Upper lobe of left lung (tissue), 6 donors: ENCODE measurements at places on chromosomes 6 and 20. TPM values are rescaled to one million over a fixed set of nuclear protein-coding genes. Genes with fewer than 3 reads are reported as not detected.

- DNase-seq: peak; percentile 5
- H3K4me3 ChIP-seq: no peak overlapping the region
- no peak overlapping the region for H3K27ac ChIP-seq
- H3K36me3 ChIP-seq: no peaks in the 10 kb centered on the region
- H3K27me3 ChIP-seq: no peaks in the 10 kb centered on the region
Observed at GRCh38 chr6:152685819-152686218, 11.9 kb upstream of the MYCT1 start.

DNA sequence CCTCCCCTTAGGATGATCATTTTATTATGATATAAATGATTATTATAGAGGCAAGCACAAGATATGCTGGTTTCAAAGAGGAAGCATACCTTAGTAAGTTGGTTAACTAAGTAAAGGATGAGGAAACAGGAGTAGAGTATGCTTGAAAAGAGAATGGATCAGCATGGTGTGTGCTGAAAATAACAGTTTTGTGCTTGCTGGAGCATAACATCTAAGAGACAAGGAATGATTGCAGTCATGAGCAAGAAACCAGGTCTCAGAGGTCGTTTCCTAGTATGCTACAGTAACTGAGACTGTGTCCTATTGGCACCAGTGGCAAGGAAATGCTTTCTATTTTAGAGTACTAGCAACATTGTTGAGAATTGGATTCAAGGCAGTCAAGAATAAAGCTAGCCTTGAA, 34.1 kb downstream of the CDC40 start:
- H3K27me3 ChIP-seq: no peaks in the 10 kb centered on the region
- no peaks in the 10 kb centered on the region for H3K4me1 ChIP-seq
- peaks cover 56% of the 10 kb centered on the region for H3K36me3 ChIP-seq
- DNase-seq: no peak
- no peak overlapping the region for H3K27ac ChIP-seq

DNA sequence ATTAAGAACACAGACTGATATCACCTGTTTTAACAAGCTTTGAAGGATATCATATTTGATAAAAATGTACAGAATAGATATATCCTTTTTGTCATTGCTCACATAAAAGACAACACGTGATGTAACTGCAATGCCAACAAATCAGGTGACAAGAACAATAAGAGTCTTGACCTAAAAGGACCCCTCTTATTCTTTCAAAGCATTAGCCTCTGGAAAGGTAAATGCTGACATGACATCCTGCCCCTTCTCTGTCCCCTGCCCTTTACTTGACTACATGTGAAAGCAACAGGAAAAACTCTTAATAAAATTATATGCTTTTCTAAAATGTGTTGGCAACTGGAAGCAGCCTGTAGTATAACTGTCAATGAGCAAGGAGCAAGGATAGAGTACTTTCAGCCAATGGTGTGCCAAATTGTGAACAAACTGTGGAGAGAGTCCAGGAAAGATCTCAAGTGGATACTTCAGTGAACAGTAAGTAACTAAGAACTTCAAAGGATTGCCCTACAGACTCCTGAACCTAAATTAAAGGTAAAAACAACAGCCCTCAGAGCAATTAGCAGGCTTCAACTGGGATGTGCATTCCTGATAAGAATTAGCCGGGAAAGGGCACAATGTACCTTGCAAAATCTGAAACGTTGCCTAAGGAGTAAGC, 16.3 kb downstream of the PTPRK start:
- no peak overlapping the region for H3K27ac ChIP-seq
- H3K27me3 ChIP-seq: no peaks in the 10 kb centered on the region
- no peaks in the 10 kb centered on the region for H3K36me3 ChIP-seq
- H3K4me3 ChIP-seq: no peak overlapping the region

DNA sequence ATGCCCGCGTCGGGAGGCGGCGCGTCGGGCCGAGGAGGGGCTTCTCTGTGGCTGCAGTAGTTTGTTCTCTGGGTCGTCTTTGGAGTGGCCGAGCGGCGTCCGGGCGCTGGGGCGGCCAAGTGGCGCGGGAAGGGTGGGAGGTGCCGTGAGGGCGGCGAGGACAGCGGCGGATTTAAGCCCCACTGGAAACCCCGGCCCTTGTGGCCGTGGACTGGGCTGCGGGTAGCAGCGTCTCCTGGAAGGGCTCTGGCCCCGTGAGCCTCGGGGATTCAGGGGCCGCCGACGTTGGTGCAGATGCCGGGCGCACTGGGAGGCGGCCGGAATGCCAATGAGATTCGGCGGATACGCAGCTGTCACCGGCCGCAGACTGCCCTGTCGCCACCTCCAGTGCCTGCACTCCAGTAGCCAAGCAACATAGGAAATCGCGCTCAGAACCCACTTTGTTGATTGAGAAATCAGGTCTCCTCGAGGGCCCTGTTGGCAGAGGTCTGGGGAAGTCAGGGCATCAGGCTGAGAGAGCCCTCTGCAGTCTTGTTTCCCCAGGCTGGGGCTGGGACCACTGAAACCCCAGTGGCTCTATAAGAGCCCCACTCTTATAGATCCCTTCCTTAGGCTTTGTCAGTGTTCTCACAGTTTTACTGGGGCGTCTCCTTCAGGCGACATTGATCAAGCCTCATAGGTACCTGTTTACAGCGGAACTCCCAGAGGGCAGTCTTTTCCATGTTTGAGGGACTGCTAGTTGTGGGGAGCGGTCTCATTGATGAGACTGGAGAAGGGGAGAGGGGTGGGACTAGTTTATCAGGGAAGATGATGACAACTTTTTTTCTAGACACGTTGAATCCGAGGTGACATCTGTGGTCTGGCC, 642 bp downstream of the GZF1 start:
- H3K4me3 ChIP-seq: peak overlapping the region; percentile 77
- peak; percentile 80 for DNase-seq
- H3K36me3 ChIP-seq: peaks cover 11% of the 10 kb centered on the region
- H3K27ac ChIP-seq: peak overlapping the region; percentile 100
- no peaks in the 10 kb centered on the region for H3K27me3 ChIP-seq

- no peak for DNase-seq
- no peaks in the 10 kb centered on the region for H3K36me3 ChIP-seq
- no peaks in the 10 kb centered on the region for H3K27me3 ChIP-seq
Observed at GRCh38 chr20:60242836-60243505, 284.7 kb downstream of the CDH26 start.

DNA sequence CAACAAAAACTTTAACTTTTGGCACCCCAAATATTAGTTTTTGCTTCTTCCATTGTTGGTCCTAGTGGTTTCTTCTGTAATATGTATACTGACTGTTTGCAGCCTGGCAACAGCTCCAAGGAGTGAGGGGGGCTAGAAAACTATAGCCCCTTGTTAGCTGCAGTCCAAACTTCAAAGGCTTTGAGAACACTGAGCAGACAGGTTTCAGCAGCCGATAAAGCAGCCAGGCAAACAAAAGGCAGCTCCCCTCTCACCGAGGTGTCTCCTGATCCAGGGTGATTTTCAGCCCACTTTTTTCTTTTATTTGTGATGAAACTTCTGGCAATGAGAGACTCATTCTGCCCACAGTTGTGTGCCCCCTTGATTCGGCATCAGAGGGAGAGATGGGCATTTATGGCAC, 80.7 kb downstream of the OLIG3 start:
- no peaks in the 10 kb centered on the region for H3K4me1 ChIP-seq
- no peaks in the 10 kb centered on the region for H3K27me3 ChIP-seq
- DNase-seq: no peak
- H3K36me3 ChIP-seq: no peaks in the 10 kb centered on the region
- no peak overlapping the region for H3K4me3 ChIP-seq
- no peak overlapping the region for H3K27ac ChIP-seq

Gene CASS4
- total RNA-seq: 23.0 TPM

Gene ESF1
- total RNA-seq: 12.9 TPM

Gene LAMA5
- total RNA-seq: 1,019 TPM

Gene GPR6
- not detected for total RNA-seq

Gene NRSN1
- not detected for total RNA-seq

Gene TCP11
- 0.46 TPM for total RNA-seq
